ENCODE measurements at places on chromosomes 5 and 9. TPM values are rescaled to one million over a fixed set of nuclear protein-coding genes. Genes with fewer than 3 reads are reported as not detected.

The PCDHA9 gene
- 0.07 TPM for total RNA-seq

- no peak for DNase-seq
Measured at GRCh38 chr5:119828541-119828940, 199.2 kb downstream of the FAM170A start.

GRCh38 chr5:80238778-80239679 is 16.8 kb downstream of the SERINC5 start:
- peak; percentile 32 for DNase-seq

The INSL4 gene
- not detected for total RNA-seq

GRCh38 chr9:9299134-9299533 is 1313.7 kb downstream of the PTPRD start:
- no peak for DNase-seq

DNA sequence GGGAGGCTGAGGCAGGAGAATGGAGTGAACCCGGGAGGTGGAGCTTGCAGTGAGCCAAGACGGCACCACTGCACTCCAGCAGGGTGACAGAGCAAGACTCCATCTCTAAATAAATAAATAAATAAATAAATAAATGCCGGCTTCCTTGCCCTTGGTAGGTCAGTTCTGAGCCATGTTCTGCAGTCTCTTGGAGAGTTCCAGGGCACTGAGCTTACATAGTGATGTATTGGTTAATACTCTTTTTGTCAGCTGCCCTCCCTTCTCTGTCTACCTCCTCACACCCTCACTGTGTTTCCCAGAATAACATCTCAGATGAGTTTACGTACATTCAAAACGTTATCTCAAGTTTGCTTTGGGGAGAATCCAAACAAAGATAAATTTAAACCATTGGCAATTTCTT is 45.2 kb upstream of the FER start:
- no peak for DNase-seq

The GBGT1 gene
- 0.96 TPM for total RNA-seq

The GARIN3 gene
- not detected for total RNA-seq

GRCh38 chr5:178529080-178529479 is 61.1 kb downstream of the COL23A1 start:
- no peak for DNase-seq

The IFNA2 gene
- total RNA-seq, result not detected

DNA sequence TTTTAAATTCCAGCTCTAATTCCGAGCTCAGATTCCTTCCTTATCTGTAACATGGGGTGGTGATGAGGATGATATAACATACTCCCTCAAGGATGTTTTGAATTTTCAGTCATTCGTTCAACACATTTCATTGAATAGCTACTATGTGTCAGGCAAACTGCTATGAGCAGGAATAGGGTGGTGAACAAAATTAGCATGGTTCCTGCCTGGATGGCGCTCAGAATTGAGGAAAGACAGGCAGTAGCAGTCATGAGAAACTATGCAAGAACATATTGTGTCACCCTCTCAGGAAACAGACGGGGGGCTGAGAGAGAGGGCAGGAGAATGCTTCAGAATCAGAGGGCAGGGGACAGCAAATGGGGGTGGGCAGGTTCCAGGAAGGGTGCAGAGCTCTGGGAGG is 265.2 kb downstream of the NSG2 start:
- no peak for DNase-seq

DNA sequence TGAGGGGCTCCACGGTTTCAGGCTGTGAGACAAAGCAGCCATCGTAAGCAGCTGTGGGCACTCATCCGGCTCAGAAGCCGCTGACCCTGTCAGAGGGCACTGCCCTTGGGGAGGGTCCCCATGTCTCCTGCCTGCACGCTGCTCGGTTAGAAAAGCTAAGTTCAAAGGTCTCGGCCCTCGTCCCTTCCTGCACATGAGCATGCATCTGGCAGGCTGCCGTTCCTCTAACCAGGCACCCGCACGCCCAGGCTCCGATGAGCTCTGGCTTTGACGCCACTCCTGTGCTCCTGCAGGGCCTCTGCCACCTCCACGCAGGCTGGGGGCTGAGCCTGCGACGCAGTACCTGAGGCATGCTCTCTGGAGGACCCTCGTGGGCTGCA is 51.3 kb downstream of the NKD2 start:
- no peak for DNase-seq

The CFAP157 gene
- not detected for total RNA-seq

The ENHO gene
- total RNA-seq, result 1.1 TPM

DNA sequence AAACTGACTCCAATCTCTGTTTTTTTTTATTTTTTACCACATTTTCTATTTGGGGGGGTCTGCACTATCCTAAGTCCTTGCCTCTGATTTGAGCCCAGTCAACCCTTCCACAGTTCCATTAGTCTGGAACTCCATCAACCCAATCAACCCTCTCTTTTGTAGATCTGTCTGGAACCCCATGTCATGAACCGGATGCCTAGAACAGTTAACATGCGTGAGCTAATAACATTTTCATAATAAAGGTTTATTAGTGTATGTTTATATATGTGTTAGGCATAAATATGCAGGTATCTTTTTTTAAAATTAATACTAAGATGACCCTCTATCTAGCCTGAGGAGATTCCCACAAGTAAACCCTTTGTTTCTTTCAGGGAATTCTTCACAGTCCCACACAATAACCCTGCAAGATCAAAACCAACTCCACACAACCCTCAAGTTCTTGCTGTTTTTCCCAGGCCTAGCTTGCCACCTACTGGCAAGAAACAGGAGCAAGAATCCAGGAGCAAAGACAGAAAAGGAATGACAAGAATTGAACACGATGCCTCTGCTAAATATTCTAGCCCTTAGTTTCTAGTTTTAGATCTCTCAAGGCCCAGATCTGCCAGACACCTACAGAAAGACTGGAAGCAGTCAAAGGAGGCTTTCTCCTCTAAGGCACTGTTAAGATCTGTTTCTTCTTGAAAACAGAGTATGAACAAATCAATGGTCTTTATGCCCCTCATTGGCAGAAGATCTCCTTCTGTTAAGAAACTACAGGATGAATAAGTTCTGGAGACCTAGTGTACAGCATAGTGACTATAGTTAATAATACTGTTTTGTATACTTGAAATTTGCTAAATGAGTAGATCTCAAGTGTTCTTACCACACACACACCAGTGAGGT is 100.4 kb downstream of the TRIM36 start:
- peak; percentile 40 for DNase-seq

DNA sequence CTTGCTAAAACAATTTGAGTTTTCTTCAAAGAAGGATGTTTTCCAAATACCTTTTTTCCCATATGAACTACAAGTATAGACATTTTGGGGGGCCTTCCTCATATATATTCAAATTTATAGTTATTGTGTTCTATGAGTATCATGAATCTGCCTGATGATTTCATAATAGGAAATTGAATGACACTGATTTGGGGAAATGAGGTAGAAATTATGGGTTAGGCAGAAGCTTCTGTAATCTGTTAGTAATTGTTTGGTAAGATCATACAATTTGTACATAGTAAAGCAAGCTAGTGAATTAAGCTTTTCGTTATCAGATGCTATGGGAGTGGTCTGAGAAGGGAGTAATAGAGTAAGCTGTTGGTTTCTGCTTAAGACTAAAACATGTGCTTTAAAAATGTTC is 98.0 kb downstream of the TRIO start:
- no peak for DNase-seq
